ENCODE measurements at places on chromosomes 12 and 14.

GRCh38 chr12:97404093-97404492, 58.5 kb upstream of the RMST start:
- no peaks in the 10 kb centered on the region for H3K36me3 ChIP-seq
- no peak for DNase-seq
- H3K4me1 ChIP-seq = peaks cover 5% of the 10 kb centered on the region
- no peak overlapping the region for H3K4me3 ChIP-seq
- H3K27me3 ChIP-seq = no peaks in the 10 kb centered on the region

DNA sequence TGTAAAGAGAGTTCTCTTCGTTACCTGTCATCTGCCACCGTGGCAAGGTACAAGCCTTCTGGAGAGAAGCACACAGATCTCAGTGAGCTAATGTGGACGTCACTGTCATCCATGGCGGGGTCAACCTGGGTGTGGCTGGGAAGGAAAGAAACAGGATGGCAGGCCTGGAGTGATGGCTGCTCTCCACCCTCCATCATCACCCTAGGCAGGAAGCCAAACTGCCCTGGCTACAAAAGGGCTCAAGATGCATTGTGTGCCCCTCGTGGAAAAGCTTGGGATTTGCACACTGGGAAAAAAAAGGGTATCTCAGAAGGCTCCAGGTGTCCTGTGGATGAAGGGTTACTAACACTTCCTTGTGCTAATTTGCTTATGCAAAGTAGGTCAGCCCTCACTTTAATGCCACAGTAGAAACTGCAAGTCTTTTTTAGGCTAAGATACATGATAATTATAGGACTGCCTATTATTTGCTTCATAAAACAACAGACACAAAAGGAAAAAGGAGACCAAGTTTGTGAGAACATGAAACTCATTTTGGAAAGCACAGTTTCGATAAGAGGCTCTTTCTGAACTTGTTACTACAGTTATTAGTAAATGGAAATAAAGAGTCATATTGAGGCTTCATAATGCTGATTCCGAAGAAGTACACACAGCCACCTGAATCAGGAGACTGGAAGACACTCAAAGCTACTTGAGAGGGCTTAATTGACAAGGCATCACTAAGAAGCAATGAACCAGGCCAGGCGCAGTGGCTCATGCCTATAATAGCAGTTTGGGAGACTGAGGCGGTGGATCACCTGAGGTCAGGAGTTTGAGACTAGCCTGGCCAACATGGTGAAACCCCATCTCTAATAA, 18.9 kb downstream of the RFC5 start:
- H3K4me3 ChIP-seq = no peak overlapping the region
- H3K4me1 ChIP-seq = no peaks in the 10 kb centered on the region
- no peaks in the 10 kb centered on the region for H3K27me3 ChIP-seq
- peak; percentile 5 for DNase-seq
- peaks cover 5% of the 10 kb centered on the region for H3K36me3 ChIP-seq

DNA sequence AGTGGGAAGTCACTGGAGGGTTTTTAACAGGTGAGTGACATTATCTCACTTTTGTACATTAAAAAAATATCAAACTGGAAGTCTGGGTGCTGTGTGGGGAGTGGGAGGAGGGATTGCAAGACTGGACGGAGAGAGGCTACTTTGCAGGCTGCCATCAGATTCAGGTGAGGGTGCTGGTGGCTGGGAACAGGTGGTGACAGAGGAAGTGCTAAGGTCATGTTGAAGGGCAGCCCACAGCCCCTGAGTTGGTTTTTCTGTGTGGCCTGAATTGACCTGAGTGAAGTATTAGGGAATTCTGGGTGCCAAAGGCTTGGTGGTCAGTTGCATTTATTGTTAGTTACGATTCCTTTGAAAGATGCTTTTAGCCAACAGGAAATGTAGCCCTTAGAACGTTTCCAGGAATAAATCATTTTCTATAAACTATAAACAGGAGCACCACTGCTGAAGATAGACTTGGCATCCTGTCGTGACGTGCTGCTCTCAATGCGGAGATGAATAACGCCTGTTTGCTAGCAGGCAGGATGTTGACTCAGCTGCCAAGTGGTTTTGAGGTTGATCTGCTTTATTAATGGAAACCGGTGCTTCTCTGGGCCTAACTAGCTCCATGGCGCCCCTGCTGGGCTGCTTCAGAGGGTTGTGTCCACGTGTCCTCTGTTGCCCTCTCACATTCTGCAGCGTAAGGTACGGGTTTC, 707.5 kb upstream of the TMEM132C start:
- no peaks in the 10 kb centered on the region for H3K4me1 ChIP-seq
- H3K27ac ChIP-seq = no peak overlapping the region
- no peaks in the 10 kb centered on the region for H3K27me3 ChIP-seq

DNA sequence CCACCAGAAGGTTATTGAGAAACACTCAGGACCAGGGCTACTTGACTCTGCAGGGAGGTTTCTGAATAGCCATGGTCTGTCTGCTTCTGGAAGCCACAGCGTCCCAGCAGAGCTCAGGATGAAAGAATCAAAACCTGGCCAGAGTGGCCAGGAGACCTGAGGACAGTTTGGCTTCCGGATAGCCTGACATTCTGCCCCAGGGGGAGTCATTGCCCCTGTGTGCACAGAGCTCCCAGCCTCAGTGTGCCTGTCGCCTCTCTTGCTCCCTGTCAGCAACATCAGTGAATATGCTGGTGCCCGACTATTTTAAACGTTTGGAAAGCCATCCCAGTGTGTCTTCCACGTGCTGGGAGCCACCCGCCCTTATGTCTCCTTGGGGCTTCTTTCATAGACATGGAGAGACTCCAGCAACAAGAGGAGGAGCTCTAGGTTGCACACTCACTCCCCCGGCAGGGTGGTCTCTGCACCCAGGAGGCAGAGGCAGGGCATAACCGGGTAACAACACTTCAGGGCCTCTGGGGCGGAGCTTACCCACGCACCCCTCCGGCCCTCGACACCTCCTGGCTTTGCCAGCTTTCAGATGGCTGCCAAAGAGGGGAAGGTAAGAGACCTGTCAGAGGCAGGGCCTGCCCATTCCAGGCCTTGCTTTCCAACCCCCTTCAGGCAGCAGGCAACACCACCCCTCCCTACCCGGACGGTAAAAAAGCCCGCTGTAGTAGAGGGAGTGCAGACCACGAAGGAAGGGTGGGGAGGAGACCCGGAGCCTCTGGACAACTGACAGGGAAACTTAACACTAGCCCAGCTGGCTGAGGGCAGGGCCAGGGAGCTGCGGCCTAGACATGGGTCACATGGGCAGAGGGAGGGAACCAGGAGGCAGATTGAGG, 19.0 kb upstream of the SLC6A12 start:
- H3K36me3 ChIP-seq = no peaks in the 10 kb centered on the region
- H3K4me1 ChIP-seq = peaks cover 28% of the 10 kb centered on the region
- no peak overlapping the region for H3K27ac ChIP-seq
- DNase-seq = no peak

DNA sequence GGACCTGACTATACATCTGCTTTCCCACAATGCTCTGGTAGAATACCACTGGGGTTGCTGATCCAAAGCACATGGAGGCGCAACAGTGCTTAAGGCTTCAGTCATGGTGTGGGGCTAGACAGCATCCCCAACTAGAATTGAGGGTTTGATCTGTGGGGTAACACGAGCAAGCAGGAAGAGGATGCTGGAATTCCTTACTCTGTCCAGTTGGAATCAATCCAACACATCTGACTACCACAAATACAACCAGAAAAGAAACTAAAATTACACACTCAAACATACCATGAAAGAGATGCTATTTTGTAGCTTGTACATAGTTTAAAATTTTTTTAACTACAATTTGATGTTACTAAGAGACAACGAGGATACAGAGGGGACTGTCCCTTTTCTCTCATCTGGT, 40.4 kb upstream of the GTF2A1 start:
- no peak overlapping the region for H3K4me3 ChIP-seq
- H3K27ac ChIP-seq = no peak overlapping the region
- H3K27me3 ChIP-seq = no peaks in the 10 kb centered on the region

- DNase-seq = no peak
- H3K27me3 ChIP-seq = no peaks in the 10 kb centered on the region
- peaks cover 32% of the 10 kb centered on the region for H3K4me1 ChIP-seq
- no peak overlapping the region for H3K4me3 ChIP-seq
- H3K36me3 ChIP-seq = no peaks in the 10 kb centered on the region
These were observed 155.3 kb upstream of the ATP2B1 start for GRCh38 chr12:89863968-89864367.

- no peaks in the 10 kb centered on the region for H3K4me1 ChIP-seq
- H3K27me3 ChIP-seq = no peaks in the 10 kb centered on the region
- no peak overlapping the region for H3K27ac ChIP-seq
- H3K4me3 ChIP-seq = no peak overlapping the region
- H3K36me3 ChIP-seq = no peaks in the 10 kb centered on the region
These were observed 82.1 kb upstream of the FSCB start for GRCh38 chr14:44589180-44589579.

- H3K4me1 ChIP-seq = peaks cover 22% of the 10 kb centered on the region
- H3K27ac ChIP-seq = no peak overlapping the region
- DNase-seq = no peak
- H3K27me3 ChIP-seq = no peaks in the 10 kb centered on the region
These were observed 59.2 kb upstream of the PELI2 start for GRCh38 chr14:56059054-56059453.

- H3K27me3 ChIP-seq = peaks cover 14% of the 10 kb centered on the region
- no peak for DNase-seq
- H3K27ac ChIP-seq = no peak overlapping the region
These were observed 93.7 kb downstream of the SCARB1 start for GRCh38 chr12:124769881-124770512.

GRCh38 chr14:87960013-87960787, 32.8 kb downstream of the GALC start:
- DNase-seq = no peak
- H3K27me3 ChIP-seq = no peaks in the 10 kb centered on the region
- peaks cover 3% of the 10 kb centered on the region for H3K4me1 ChIP-seq
- H3K36me3 ChIP-seq = no peaks in the 10 kb centered on the region
- no peak overlapping the region for H3K27ac ChIP-seq

GRCh38 chr12:14769969-14770495, 33.2 kb downstream of the WBP11 start:
- H3K4me1 ChIP-seq = peaks cover 8% of the 10 kb centered on the region
- peak overlapping the region; percentile 49 for H3K27ac ChIP-seq
- peaks cover 9% of the 10 kb centered on the region for H3K27me3 ChIP-seq

All from neural progenitor cell (in vitro differentiated cells).